ENCODE measurements at places on chromosomes 7 and 10.

DNA sequence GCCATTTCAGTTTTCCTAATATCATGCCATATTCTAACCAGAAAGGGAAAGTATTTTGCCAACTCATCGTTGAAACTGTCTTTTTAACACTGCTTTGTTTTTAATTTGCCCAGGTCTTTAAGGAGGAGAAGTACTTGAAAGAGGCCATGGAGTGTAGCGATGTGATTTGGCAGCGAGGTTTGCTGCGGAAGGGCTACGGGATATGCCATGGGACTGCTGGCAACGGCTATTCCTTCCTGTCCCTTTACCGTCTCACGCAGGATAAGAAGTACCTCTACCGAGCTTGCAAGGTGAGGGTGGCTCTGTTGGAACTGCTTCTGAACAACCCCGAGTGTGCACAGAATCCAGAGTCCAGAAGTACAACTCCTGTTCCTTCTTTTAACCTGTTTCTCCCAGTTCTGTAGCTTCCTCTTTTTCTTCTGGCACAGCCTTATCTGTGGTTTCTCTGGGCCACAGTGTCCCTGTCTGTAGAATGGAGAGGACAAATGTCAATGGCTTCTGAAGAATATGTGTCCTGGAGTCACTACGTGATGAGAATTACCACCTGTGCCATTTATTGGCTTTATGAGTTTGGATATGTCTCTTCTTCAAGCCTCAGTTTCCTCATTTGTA is 60.1 kb downstream of the LANCL2 start:
- no peak for DNase-seq

GRCh38 chr10:28949005-28950004 is 272.0 kb downstream of the BAMBI start:
- no peak for DNase-seq

DNA sequence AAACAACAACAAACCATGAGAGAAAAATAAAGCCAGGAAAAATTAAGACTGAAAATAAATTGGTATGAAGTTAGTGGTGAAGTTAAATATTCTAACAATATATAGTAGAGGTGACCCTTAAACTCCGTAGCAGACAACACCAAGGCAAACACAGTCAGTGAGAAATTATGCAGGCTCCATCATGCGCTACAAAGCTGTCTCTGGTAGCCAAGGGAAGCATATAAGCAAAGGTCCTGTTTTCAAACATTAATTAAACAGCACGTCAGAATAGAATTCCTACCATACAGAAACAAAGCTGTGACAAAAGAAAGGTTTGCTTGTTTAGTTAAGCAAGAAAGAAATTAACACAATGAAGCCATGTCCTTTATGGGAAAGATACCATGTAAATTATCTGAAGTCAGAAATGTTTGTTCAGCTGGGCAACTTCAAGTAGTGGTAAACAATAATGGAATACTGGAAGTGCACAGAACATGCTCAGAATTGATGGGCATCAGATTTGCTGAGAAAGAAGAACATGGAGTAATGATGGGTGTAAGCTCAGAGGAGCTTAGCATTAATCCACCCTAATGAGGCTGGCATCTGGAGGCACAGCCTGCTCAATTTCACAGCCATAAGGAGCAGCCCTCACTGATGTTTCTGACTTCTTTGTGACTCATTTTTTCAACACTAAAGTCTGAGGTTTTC is 75.7 kb downstream of the IGF2BP3 start:
- no peak for DNase-seq

DNA sequence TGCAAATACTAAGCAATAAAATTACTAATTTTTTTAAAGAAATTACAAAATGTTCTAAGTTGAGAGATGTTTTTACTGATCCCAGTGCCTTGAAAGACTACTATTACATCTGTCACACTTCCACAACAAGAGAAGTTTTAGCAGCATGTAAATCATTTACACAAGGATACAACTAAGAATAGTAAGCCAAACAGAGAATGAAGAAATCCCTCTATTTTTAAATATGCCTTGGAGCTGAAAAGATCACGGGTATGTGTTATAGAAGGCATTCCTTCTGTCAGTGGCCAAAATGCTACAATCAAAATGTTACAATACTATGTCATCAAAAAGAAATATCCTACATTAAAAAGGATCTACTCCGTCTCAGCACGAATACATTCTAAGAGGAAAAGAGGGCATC is 52.6 kb downstream of the LARP4B start:
- DNase-seq: no peak
